IPS DF 6.9 (cell line): ENCODE measurements at places on chromosomes 3 and 15.

DNA sequence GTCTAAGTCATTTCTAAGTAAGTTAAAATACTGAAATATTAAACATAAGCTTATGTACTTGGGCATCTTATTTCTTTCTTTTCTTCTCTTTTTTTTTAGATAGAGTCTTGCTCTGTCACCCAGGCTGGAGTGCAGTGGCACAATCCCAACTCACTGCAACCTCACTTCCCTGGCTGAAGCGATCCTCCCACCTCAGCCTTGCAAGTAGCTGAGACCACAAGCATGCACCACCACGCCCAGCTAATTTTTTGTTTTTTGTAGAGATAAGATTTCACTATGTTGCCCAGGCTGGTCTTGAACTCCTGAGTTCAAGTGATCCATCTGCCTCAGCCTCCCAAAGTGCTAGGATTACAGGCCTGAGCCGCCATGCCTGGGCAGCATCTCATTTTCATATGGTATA, 16.0 kb upstream of the ZNF710 start:
- no peak for DNase-seq

- no peak for DNase-seq
Measured at GRCh38 chr3:110932567-110932966, 139.0 kb upstream of the NECTIN3 start.

DNA sequence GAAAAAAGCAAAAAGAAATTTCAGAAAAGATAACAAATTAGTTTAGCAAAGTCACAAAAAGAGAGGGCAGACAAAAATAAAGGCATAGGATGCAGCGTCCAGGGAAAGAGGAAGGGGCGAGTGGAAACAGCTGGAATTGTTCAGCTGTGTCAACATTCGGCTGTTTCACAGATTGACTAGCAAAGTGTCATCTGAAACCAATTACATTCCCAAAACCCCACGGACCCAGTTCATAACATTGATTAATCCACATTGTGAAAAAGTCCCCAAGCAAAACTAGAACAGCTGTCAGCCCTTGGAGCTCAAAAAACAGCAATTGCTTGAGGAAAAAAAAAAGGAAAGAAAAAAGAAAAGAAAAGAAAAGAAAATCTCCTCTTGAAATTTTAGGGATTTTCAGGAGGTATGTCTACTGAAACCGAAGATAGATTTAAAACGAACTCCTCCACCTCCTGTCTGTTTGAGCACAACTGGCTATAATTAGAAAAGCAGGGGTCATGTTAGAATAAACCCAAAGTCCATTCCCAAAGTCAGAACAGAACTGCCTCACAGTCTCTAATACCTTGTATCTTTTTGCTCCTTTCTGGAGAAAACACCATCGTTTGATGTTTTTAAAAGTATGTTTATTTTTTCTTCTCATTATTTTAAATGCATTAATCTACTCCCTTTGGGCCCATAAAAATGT, 159.6 kb downstream of the RORA start:
- DNase-seq = no peak

GRCh38 chr3:118618247-118619040, 416.2 kb downstream of the IGSF11 start:
- no peak for DNase-seq

DNA sequence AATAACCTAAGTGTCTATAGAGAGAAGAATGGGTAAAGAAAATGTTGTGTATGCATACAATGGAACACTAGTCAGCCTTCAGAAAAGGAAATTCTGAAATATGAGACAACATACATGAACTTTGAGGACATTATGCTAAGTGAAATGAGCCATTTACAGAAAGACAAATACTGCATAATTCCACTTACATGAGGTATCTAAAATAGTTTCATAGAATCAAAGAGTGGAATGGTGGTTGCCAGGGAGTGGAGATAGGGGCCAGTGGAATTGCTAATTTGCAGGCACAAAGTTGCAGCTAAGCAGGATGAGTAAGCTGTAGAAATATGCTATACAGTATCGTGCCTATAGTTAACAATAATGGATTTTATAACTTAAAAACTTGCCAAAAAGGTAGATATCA, 779.6 kb upstream of the ARPP21 start:
- DNase-seq = no peak

DNA sequence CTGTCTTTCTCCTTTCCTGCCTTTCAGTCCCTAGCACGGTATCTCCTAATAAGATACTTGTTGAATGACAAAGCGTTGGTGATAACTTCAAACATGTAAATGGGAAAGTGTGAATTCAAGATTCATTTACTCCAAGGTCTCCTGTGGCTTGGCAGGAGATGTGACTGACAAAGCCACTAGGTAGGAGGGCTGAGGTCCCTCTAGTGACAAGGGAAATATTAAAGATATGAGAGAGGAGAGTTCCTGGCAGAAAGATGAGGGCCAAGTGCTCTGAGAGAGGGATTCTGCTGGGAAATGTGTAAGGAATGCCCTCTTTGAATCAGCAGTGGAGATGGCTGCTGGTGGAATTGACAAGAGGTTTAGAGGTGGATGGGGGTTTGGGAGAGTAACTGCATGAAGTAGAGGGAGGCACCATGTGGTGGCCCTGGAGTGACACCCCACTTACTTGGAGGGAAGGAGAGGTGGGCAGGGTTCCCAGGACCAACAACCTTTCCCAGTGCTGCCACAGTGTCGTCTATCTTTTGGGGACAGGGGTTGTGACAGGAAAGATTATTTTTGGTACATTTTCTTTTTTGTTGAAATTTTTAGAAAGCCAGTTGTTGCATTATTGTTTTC, 43.0 kb upstream of the SCAANT1 start:
- DNase-seq = no peak

GRCh38 chr3:133753779-133754164, 7.6 kb downstream of the TF start:
- no peak for DNase-seq

DNA sequence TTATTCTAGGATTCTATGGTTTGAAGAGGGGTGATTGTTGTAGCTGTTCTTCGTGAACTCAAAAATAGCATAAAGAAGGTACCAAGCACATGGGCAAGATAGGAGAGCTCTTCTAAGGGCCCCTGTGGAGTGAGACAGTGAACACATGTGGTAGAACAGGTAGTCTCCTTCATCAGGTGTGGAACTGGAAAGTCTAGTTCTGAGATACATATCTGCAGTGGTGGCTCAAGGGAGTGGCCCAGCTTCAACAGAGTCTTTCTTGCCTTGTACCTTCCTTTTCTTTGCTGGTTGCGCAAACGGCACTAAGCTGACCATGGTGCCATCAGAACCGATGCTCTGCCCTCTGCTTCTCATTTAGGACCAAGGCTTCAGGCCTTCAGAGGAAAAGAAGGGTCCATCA, 65.2 kb downstream of the CERS3 start:
- no peak for DNase-seq

DNA sequence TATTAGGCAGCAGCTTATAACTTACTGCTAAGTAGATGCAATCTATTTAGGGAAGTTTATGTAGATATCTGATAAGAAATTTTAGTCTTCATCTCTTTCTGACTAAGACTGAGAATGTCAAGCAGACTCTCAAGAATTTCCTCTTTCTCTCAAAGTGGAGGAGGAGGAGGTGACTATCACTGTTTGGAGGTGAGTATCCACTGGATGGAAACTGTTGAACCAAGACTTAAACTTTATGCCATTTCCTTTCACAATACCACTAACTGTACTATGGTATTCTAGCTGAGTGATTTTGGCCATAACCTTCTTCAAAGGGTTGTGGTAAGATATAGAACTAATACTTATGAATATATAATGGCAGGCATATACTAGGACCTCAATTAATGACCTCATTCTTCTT, 64.6 kb downstream of the TPRG1 start:
- DNase-seq = no peak

DNA sequence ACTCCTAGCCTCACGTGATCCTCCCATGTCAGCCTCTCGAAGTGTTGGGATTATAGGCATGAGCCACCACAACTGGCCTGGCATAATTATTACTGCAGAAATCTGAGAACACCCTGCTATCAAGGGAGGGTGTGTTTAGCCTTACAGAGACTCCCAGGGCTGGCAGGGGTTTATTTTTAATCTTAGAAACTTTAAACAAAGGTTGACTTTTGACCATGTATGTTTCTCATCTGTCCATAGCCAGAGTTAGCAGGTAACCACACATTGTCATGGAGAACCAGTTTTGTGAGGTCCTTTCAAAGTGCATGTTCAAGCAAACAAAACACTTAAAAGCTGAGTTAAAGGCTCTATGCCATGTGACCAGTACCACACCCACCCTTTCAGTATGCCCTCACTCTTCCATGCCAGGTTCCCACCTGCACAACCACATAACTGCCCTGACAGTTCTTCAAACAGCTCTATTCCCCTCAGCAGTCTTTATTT, 11.1 kb downstream of the SIAH2 start:
- no peak for DNase-seq

DNA sequence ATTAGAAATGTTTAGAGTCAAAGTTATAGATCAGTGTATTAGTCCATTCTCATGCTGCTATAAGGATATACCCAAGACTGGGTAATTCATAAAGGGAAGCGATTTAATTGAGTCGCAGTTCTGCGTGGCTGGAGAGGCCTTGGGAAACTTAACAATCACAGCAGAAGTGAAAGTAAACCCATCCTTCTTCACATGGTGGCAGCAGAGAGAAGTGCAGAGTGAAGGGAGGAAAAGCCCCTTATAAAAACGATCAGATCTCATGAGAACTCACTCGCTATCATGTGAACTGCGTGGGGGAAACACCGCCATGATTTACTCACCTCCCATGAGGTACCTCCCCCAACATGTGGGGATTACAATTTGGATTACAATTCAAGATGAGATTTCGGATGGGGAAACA, 871.5 kb downstream of the DIPK2A start:
- no peak for DNase-seq

- no peak for DNase-seq
Measured at GRCh38 chr3:123993818-123994217, 1.9 kb upstream of the ROPN1 start.

DNA sequence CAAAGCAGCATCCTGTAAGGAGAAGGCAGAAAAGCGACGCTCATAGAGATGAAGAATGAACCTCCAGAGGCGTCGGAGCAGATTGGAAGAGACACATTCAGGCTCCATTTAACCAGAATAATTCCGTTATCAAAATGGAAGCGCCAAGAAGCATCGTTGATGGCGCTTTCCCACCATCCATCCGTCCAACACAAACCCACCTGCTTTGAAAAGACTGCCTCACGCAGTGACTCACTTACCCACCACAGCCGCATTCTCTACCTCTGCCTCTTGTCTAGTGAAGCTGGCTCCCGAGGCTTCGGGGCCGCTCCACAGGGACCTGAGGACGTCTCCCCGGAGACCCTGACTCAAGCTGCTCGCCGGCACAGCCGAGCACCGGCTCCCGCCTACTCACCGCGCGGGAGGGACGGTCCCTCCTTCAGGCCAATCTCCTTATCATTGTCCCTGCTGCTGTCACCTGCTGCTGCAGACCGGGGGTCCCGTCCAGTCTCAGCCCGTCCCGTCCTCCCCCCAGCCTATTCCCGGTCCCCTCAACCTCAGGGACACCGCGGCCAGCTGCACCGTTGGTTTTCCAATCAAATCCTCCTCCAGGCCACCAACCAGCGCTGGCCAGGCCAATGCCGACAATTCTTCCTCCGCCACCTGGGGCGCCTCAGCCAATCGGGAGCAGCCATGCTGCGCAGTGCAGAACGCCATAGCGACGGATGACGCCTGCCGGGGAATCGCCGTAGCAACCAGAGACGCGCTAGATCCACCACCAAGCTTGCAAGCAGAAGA, at the start of gene NEK10:
Gene NEK10, minus strand, starts transcription at position 553 of the 777 bp plus-strand sequence. CDS start 16,501 bp downstream, outside the sequence.
- DNase-seq = peak; percentile 82

- DNase-seq = no peak
Measured at GRCh38 chr3:76694063-76694462, 345.8 kb upstream of the ROBO2 start.

GRCh38 chr3:149449799-149450198, 24.7 kb upstream of the TM4SF4 start:
- no peak for DNase-seq

DNA sequence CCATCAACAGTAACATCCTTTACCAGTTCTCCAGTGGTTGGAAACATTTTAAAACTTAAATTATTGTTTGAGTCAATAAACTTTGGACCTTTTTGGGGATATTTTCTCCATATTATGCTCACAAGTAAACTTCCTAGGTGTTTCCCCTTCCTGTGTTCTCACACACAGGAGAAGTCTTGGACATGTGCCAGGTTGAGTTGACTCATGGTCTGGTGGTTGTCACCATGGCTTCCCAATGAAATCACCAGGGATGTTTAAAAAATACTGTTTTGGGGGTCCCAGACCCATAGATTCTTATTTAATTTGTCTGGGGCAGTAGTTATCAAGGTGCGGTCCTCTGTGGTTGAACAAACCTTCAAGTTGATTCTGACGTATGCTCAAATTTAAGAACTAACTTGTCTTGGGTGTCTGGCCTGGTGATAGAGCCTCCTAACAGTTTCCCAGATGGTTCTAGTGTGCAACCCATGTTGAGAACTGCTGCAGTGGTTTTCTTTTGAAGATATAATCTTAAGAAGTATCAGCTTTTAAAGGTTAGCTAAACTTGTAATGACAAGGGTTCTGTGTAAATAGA, 291.8 kb downstream of the EDEM1 start:
- DNase-seq = no peak
